ENCODE measurements at places on chromosomes 13 and 19.

DNA sequence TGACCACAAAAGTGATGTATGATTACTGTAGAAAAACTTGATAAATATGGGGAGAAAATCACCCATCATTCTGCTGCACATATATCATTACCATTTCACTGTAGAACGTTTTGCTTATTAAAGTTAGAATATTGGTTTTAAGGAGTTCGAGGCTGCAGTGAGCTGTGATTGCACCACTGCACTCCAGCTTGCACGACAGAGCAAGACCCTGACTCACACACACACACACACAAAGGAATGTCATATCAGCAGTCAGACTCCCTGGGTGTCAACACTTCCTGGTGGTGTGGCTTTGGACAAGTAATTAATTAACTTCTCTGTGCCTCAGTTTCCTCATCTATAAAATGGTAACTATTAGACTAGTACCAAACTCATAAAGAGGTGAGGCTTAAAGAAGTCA lies 11.3 kb upstream of the PNMA8A start:
- no peak for DNase-seq

GRCh38 chr19:5593343-5594255 lies 25.8 kb upstream of the TINCR start:
- no peak for DNase-seq

- no peak for DNase-seq
These were observed 319.7 kb downstream of the KCNRG start for GRCh38 chr13:50334944-50335343.

DNA sequence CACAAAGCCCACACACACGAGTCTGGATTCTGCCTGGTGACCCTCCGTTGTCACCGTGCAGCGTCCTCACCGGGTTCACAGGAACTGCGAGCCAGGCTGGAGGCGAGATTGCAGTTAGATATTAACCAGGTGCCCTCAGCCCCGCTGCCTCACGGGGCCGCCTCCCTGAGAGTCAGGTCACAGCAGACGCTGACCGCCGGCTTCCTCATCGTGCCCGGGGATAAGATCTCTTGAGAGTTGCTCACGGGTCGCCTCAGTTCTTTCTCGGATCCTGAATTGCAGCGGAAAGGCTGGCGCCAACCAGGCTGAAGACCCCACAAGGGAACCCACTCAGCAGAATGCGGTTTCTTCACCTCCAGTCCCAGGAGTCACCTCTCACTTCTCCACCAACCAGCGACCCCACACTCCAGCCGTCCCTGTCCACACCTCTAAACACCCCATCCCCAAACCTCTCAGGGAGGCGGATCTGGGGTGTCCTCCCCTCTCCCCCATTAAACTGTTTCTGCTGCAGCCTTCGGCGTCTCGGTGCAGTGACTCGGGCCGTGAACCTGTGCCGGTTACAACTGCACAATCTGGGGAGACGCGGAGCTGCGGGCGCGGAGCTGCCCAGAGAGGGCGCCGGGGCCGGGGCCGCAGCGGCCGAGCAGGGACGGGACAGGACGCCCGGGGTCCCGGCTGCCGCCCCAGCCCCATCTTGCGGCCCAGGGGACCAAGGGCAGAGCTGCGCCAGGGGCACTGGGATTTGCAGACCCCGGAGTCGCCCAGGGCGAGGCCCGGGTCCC lies 591 bp downstream of the ZNF823 start:
- DNase-seq = no peak

DNA sequence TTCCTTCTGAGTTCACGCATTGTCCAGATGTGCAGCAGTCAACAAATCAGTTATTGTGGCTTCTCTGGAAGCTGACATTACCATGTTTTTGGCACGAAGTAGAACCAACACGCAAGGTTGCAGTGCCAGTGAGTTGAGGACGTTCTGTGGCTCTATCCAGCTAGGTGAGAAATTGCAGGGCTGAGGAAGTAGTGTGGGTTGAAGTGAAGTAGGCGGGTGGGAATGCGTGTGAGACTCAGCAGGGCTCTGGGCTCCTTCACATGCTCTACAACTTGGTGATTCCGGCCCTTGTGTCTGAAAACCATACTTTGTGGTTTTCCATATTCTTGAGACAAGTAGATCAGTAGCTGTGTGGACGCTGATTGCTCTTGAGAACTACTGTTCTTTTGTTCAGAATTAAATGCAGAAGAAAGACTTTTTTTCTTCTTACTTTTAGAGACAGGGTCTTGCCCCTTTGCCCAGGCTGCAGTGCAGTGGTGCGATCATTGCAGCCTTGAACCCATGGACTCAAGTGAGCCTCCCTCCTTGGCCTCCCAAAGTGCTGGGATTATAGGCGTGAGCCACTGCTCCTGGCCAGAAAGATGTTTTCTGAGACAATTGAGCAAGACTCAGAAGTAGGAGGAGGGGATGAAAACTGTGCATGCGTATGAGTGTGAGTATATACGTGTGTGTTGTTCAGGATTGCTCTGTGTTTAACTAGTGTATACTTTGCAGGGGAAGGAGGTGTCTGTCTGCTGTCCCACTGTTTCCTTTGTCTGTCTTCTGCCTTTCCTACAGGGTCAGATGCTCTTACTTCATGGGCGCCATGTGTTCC lies 46.2 kb downstream of the GATAD2A start:
- DNase-seq = no peak

DNA sequence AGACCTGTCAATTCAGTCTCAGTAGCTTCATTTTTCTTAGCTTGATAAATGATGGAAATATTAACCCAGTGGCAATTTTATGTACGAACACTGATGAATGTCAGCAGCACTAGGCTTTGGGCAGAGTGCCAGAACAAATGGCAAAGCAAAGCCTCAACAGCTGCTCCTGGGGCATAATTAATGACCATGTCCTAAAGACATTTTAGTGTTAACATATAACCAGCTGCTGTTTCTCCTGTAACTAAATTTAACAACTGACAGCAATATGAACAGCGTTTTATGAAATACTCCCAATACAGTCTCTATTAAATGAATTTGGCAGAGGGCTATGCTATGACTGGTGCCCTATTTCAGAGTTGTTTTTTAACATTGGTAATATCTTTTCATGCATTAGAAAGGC lies 47.1 kb downstream of the ZNF568 start:
- DNase-seq = no peak

DNA sequence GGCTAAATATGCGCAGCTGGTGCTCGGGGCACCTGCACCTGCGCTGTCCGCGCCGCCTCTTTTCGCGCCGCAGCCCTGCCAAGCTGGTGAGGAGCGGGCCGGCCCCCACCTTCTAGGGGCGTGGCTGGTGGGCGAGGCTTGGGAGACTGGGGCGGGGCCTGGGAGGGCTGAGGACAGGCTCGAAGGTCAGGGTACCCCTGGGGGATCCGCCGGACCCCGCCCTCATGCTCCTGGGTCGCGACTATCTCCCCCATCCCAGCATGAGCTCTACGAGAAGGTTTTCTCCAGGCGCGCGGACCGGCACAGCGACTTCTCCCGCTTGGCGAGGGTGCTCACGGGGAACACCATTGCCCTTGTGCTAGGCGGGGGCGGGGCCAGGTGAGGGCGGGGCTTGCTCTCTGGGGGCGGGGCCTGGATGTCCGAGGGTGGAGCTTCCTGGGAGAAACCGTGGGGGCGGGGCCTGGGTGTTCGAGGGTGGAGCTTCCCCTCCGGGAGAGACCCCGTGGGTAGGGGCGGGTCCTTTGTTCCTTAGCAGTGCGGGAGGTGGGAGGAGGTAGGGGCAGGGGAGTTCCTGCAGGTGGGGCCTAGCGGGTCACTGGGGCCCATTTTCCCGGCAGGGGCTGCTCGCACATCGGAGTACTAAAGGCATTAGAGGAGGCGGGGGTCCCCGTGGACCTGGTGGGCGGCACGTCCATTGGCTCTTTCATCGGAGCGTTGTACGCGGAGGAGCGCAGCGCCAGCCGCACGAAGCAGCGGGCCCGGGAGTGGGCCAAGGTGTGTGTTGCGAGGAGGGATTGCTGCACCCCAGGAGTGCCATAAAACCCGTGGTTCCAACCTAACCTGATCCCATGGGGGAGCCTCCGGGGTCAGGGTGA lies 19.7 kb downstream of the PNPLA6 start:
- DNase-seq = no peak

GRCh38 chr19:16554776-16555175 lies 12.5 kb upstream of the CHERP start:
- DNase-seq = no peak

DNA sequence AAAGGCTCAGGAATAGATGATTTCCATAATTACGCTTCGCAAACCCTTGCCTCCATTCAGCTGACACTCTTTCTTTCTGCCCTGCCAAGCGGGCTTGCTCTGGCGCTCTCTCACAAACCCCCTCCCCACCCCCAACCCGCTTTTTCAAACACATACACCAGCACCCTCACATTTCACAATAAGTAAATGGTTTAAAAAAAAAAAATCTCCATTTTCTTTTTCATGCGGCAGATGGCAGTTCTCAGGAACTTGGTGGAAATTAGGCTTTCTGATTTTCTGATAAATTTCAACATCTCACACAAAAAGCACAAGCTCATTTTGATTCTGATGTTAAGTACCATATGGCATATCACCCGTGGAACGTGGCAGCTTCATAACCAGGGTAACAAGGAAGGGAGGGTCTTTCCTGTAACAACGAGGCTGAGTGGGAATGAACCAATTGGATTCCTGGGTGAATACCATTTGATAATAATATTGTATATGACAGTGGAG lies 43.8 kb downstream of the C13orf42 start:
- DNase-seq = no peak

GRCh38 chr19:34556488-34556887 lies 74.9 kb downstream of the WTIP start:
- no peak for DNase-seq

- no peak for DNase-seq
These were observed 328.2 kb downstream of the HS6ST3 start for GRCh38 chr13:96417939-96418685.

DNA sequence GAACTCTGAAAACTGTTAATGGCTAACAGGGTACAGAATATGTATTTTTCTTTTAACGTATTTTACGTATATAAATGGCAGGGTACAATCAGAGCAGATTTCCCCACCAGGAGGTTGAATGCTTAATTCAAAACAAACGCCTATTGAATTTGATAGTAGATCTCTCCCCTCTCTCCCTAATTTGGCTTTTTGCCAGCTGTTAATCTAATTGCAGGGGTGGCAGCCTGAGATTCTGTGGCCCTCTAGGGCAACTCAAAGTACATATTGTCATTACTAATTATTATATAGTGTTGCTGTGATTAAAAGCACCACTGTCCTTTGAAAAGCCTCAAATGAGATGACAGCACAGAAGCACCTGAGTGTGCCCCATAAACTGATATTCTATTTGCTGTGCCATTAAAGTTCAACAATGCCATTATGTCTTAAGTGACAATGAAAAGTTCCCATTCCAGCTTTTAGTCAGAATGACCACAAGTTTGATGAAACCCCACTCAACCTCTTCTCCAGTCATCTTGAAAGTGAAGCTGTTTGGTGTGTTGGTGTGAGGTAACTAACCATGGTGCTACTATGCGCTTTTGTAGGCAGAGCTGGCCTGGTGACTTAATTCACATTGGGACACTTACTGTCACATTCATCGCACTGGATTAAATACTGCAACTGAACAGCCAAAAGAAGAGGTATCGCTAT lies 351.4 kb downstream of the KCNRG start:
- no peak for DNase-seq

GRCh38 chr13:34179481-34179880 lies 361.5 kb downstream of the RFC3 start:
- no peak for DNase-seq

GRCh38 chr13:27044837-27045570 lies 126.6 kb downstream of the USP12 start:
- no peak for DNase-seq

Data from NCI-H1436 treated with DMSO at 0.1 percent for 48 hours (cell line).